Fibroblast of upper back skin (primary cell): ENCODE measurements at places on chromosomes 2 and 18.

DNA sequence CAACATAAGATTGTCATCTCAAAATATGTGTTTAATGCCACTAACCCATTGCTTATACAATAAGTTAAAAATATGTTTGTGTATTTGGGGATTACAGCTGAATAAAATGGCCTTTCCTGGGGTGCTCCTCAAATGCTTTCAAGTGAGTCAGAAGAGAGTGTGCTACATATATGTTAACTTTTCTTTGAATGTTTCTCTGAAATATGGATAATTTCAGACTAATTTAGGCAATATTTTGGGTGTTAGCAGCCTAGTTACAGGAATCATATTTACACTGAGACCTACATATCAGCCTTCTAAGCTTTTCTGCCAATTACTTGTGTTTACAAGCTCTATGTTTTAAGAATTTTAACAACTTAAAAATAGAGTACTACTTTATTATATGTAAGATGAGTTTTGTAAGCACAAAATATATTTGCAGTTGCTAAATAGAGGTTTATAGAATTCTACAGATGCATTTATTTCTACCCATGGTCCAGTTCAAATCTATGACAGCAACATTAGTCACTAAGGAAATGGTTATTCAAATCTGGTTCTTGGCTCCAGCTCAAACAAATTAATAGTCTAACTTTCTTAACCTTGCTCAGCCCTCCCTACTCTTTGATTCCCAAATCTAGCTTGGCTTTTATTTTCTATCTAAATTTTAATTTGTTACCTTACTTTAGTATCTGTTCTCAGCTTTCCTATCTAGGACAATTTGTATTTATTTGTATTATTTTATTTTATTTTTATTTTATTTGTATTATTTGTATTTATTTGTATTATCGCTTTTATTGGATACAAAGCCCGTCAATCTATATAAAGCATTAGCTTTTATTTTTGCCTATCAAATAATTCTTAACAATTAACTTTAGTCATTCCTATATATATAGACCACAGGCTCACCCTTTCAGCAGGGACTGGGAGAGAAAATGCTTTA lies 48.9 kb downstream of the FSIP2 start:
- DNase-seq = peak; percentile 60

GRCh38 chr18:37451239-37451825 lies 114.3 kb downstream of the CELF4 start:
- no peak for DNase-seq

DNA sequence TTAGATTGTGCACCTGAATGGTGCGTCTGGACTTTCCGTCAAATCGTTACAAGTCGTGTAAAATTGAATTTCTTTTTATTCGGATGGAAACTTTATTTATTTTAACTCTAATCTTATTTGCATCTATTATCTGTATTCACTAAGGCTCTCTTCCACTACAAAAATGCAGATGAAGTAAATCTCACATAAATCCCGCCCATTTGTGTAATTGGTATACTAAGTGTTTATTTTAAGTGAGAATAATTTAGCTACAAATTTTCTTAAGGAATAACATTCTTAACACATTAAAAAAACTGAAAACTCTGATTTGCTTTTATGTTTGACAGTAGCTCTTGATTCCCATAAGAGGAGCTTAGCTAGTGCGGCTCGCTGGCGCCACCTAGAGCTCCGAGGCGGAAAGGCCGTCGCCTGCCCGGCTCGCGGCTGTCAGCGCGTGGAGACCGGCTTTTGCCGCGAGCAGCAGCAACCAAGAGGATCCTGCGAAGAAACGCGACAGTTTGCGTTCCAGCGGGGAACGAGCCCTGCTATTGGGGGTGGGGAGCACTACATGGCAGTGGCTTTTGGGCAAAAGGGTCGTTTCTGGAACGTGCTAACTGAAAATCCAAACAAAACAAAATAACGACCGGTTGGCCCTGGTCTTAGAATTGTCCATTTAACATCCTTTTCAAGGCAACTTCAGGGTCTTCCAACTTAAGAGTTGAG lies 6.7 kb downstream of the SP9 start:
- DNase-seq = peak; percentile 83

GRCh38 chr2:28276076-28276618 lies 116.5 kb upstream of the FOSL2 start:
- peak; percentile 99 for DNase-seq

DNA sequence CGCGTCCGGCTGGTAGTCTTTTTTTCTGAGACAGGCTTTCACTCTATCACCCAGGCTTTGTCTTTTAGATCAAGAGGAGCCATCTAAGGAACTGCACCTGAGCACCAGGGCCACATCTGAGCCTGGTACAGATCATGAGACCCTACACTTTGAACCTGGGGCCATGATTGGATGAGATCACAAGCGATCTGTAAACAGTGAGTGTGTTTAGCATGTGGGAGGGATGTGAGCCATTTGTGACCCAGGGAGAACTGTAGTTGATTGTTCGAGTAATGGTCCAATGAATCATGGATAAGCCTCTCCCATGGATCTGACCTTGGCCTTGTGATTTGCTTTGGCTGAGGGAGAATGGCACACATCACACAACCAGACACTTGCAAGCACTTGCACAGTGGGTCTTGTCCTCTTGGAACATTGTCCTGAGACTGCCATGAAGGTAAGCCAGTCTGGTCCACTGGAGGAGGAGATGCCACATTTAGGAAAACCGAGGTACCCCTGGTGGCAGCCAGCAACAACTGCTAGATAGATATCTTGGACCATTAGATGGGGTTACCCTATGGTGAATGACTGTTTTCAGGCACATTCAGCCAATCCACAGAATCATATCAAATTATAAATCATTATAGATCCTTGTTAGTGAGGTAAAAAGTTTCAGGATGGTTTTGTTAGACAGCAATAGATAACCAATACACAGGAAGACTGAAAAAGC lies 19.5 kb upstream of the DTNB start:
- DNase-seq = no peak

- DNase-seq = peak; percentile 34
These were observed 784.1 kb upstream of the CDH7 start for GRCh38 chr18:64966667-64967066.

GRCh38 chr18:77098538-77099174 lies 33.9 kb downstream of the MBP start:
- DNase-seq = no peak

DNA sequence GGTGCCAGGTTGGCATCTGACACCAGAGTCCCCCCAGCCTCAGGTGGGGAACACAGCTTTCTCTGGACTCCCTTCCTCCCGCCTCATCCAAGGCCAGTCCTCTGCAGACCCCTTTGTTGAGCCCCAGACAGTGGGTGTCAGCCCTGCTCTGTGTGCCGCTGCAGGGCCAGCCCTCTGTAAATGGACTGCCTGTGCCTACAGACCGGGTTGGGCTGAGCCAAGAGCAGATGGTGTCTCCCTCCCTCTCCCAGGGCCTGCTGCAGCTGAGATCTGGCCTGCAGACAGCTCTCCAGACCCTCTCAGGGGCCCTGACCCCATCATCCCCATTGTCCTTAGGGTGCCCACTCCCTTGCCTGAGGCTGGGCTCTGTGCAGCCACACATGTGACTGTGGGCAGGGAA lies 160.8 kb downstream of the KLHL29 start:
- no peak for DNase-seq

DNA sequence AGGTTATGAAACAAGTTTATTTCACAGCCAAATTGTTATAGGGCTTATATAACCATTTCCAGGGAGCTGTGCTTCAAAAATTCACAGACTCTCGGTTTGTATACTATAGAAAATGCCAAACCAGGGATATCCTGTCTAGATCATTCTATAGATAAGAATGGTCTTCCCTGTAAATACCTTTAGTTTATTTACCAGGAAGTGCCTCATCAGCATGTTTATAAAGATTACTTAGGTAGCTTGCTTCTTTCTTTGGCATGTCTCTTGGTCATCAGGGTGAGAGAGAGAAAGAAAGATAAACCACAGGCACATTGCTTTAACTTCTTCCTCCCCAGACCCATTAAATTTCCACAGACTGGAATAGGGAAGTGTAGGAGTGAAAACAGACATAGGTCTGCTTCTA lies 439.4 kb downstream of the SPAG16 start:
- no peak for DNase-seq

DNA sequence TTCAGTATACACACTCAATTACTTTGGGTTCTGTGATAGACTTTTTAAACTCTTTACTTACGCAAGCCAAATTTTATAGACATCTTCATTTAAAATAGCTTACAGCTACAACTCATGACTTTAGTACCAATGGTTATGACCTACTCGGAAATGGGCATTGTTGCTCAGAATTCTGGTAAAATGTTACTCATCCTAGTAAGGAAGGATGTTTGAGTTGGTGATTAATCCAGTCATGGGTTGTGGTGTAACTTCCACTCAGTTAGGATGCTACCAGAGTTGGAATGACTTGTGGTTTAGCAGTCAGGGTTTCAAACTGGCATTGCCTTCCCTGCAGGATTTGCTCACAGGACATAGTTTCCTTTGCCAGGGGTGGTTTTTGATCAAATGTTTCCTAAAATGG lies 7.4 kb upstream of the NPC1 start:
- DNase-seq = peak; percentile 74

DNA sequence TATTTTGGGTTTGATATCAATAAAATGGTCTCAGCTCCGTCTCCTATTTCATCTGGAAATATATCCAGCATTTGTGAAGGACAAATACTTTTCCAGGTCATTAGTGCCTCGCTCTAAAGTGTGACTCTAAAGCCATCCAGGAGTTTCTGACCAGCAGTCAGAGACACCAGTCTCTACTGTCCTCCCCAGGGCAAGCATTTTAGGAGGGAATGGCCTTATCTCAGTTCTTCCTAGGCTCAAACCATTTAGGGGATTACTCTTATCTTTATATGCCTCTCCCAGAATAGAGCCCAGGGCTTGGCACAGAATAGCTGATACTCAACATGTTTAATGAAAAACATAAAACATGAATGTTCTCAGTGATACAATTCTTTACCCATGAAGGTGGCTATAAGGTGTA lies 187.6 kb downstream of the NAPG start:
- no peak for DNase-seq

GRCh38 chr2:186751790-186752189 lies 57.9 kb downstream of the FAM171B start:
- DNase-seq = no peak

DNA sequence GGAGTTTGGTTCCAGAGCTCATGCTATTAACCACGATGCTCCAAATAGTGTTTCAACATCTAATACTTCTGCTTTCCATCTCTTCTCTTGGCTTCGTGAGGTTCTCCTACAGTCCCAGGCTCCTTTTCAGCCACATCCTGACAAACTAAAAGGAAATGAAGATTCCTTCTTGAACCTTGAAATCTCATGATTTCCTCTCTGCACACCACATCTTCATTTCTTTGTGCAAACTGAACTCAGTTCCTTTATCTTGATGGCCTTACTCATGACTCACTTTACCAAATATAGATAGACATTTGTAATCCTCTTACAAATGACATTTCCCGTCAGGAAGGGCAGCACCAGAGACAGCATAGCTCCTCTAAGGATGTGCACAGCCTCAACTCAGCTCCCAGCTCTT lies 50.0 kb upstream of the ITGA4 start:
- DNase-seq = no peak

DNA sequence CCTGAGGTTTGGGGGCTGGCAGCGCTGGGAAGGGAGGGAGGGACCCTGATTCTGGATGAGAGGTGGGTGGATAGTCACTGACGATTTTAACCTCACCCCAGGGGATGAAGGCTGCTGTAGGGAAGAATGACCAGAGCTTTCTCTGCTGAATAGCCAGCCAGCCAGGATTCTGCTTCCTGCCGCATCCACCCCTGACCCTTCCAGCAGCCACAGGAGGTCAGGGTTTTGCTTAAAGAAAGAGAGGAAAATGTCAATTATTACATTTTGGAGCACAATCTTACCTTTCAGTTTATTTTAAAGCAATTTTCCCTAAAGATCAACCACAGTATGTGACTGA lies 217.7 kb downstream of the GBX2 start:
- no peak for DNase-seq
